ENCODE measurements at places on chromosomes 12 and 14.

DNA sequence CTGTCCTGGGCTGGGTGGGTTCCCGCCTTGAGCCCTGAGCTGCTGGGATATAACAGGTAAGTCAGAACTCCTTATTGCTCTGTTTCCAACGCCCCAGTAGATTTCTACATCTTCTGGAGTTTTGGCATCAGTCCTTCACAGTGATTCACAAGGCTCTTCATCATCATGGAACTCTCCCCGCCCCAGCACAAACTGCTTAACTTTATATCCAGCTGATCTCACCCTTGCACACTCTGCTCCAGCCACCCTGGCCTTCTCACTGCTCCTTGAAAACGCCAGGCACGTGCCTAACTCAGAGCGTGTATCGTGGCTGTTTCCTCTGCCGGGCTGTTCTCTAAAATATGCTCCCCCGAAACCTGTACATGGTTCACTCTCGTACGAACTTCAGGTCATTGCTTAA, 264.9 kb downstream of the NOVA1 start:
- DNase-seq, result no peak

- no peak for DNase-seq
Measured at GRCh38 chr14:72942934-72943333, 16.7 kb downstream of the DCAF4 start.

DNA sequence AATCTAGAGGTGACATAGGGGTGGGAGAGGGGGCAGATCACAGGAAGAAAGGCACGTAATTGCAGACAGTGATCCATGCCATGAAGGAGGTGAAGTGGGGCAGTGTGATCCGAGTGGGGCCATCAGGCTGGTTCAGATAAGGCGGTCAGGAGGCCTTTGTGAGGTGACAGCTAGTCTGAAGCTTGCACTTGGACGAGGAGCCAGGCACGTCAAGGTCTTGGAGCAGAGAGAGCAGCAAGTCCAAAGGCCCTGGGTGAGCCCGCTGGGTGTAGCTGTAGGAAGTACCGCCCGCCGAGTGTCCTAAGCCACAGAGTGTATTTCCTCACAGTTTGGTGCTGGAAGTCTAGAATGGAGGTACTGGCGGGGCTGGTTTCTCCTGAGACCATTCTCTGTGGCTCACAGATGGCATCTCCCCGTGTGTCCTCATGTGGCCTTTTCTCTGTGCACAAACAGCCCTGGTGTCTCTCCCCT, 23.6 kb downstream of the RHOF start:
- no peak for DNase-seq

DNA sequence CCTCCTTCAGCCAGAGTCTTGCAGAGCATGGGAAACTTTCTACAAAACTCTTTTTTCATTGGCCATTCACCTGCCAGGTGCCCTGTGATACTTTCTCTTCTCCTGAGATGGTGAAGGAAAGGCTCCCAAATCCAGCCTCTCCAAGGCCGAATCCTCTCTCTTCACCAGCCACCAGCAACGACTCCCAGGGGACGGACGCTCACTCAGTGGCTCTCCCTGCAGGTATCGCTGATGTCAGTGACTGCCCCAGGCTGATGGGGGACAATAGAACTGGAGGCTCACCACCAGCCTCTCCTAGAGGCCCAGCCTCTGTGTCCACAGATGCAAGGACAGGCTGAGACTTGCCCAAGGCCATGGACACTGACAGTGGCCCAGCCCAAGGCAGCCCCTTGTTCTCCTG, 204.1 kb downstream of the BCL11B start:
- no peak for DNase-seq

DNA sequence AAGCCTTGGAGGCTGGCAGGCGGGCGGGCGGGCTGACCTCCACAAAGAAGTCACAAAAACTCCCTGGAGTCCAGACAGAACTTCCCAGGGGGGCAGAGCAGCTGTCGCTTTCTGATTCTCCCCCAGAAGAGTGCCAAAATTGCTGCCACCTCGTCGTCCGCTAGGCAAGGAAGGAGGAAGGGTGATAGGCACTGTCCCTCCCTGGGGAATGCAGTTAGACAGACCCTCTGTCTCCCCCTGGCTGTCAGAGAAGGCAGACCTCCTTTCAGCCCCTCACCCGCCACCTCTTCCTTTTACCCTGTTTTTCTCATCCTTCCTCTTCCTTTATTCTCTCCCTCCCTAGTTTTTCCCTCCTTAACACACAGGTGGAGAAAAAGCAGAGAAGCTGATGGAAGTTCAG, 18.7 kb downstream of the GRIN2B start:
- DNase-seq, result peak; percentile 18

GRCh38 chr14:100874411-100875091, 29.0 kb downstream of the RTL1 start:
- DNase-seq, result no peak

GRCh38 chr14:72615451-72616121, 278.3 kb downstream of the DPF3 start:
- DNase-seq, result peak; percentile 31
